ENCODE measurements at places on chromosomes 4 and X.
A peak's percentile ranks its signal among the peaks of the same experiment; 100 is the strongest.

- DNase-seq, result no peak
These were observed 60.9 kb upstream of the PACRGL start for GRCh38 chr4:20639346-20639745.

DNA sequence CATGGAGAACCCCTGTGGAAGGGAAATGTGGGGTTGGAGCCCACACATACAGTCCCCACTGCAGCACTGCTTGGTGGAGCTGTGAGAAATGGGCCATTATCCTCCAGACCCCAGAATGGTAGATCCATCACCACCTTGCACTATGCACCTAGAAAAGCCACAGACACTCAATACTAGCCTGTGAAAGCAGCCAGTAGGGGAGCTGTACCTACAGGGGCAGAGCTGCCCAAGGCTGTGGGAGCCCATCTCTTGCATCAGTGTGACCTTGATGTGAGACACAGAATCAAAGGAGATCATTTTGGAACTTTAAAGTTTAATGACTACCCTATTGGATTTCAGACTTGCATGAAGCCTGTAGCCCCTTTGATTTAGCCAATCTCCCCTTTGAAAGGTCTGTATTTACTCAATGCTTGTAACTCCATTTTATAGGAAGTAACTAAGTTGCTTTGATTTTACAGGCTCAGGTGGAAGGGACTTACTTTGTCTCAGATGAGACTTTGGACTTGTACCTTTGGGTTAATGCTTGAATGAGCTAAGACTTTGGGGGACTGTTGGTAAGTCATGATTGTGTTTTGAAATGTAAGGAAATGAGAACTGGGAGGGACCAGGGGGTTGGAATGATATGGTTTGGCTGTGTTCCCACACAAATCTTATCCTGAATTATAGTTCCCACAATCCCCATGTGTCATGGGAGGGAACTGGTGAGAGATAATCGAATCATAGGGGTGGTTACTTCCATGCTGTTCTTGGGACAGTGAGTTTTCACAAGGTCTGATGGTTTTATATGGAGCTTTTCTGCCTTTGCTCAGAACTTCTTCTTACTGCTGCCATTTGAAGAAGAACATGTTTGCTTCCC is 352.6 kb downstream of the INPP4B start:
- DNase-seq, result no peak

GRCh38 chr4:183758758-183759447 is 99.8 kb downstream of the TRAPPC11 start:
- no peak for DNase-seq

- no peak for DNase-seq
These were observed 2.3 kb downstream of the FHDC1 start for GRCh38 chr4:152938237-152938947.

DNA sequence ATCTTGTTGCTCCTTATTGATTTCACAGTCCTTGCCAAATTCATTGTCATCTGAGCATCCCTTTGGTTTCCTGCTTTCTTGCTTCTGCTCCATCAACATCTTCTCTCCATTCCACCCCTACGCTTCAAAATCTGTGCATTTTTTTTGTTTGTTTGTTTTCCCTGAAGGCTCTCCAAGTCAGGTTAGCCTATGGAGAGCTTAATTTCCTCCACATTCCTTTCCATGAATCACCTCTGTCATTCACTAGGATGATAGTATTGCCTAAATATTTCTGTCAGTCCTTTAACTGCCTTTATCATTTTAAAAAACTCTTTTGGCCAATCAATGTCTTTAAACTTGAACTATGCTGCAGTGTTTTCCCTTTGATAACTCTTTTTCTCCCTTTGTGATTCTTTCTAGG is 67.7 kb downstream of the PPARGC1A start:
- no peak for DNase-seq

GRCh38 chr4:67130411-67130810 is 414.9 kb downstream of the CENPC start:
- no peak for DNase-seq

DNA sequence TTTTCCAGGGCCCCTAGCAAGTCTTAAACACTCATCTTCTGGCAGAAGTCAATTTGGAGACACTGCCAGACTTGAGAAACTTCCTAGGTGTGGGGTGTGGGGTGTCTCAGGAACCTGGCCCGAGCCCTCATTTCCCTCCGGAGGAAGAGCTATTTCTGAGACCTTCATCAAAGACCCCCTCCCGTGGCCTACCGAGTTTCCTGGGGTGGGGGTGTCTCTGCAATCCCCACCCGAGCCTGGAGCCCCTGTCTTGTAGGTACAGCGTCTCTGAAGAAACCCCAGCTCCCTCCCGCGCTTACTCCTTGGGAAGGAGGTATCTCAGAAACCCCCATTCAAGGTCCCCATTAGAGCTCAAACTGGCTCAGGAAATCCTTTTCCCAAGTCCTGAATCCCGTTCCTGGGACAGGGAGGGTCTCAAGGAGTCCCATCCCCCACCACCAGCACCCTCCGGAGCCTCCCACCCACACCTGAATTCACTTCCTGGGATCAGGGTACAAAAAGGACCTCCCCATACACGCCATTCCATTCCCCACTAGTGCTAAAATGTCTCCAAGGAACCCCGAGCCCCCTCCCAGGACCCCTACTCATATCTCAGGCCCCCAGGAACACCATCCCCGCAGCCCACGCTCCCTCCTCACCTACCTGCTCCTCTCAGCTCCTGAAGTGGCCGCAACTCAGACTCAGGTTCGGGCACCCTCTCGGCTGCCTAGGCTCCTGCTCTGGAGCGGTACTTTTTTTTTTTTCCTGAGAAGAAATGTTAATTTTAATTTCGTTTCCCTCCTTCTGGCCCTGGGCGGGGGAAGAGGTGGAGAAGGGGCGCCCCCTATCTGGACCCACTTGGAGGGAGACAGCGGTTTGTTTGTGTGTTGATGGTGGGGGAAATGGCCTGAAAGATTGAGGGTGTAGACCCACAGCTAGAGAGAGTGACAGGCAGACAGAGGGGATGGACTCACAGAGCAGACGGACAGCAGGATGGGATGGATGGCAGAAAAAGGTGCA is 1.1 kb downstream of the SLC38A5 start:
- peak; percentile 50 for DNase-seq

DNA sequence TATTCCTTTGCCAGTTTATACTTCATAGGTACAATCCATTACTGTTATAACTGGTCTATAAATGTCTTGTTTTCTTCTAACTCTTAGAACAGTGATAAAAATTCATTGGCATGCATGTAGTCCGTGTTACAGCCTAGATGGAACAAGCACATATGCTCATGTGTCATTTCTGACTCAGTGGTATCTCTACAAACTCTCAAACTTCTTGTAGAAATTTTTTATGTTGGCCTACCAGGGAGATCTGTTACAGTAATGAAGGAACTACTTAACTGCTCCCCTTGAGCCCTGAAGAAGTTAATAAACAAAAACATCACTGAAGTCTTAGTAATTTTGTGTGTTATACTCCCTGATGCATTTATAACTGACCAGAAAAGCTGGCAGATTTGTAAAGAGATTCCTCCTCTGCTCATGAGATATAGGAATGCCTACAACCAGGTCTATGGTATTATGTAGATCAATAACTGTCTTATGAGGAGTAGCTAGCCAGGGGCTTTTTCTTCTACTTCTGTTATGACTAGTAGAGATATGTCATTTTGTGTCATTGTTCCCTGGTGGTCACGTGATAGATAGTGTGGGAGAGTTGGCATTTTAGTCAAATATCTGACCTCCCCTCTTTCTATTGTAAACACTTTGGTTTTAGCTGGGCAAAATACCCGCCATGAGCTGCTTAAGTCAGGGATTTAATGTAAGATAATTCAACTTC is 53.7 kb upstream of the FAAH2 start:
- no peak for DNase-seq

- no peak for DNase-seq
These were observed 317.9 kb downstream of the LDB2 start for GRCh38 chr4:16580514-16580913.

- no peak for DNase-seq
These were observed 12.4 kb upstream of the DHRSX start for GRCh38 chrX:2513121-2513664.

DNA sequence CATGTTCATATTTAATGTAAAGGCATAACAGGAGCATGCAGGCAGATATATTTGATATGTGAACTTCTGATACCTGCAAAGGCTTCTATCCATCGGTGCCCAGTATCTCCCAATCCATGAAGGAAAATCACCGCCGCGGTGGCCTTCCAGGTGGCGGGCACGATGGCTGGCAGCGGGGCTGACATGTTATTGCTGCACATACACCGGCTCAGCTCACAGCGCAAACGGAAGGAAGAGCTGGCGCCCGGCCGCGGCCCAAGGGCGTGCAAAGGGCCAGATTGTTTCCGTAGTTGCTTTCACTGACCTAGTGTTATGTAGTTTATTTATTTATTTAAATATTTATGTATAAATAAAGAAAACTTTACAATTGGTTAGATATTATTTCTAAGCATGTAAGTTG is 322.7 kb upstream of the PITX2 start:
- DNase-seq, result no peak

GRCh38 chr4:94412658-94413038 is 39.1 kb upstream of the PDLIM5 start:
- DNase-seq, result no peak

DNA sequence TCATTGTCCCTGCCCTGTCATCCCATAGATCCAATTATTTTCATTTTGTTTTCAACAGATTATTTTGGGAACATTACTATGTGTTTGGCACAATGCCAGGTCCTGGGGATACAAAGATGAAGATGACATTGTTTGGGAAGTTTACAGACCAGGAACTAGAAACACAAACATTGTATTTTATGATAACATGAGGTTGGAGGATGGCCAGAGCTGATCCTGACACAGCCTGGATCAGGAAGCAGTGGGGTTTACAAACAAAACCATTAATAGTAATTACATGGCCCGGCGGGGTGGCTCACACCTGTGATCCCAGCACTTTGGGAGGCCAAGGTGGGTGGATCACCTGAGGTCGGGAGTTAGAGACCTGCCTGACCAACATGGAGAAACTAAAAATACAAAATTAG is 29.9 kb downstream of the CLRN2 start:
- no peak for DNase-seq

GRCh38 chr4:64588507-64588906 is 179.3 kb upstream of the TECRL start:
- no peak for DNase-seq

- DNase-seq, result no peak
These were observed 23.3 kb upstream of the ANXA5 start for GRCh38 chr4:121720109-121720508.

DNA sequence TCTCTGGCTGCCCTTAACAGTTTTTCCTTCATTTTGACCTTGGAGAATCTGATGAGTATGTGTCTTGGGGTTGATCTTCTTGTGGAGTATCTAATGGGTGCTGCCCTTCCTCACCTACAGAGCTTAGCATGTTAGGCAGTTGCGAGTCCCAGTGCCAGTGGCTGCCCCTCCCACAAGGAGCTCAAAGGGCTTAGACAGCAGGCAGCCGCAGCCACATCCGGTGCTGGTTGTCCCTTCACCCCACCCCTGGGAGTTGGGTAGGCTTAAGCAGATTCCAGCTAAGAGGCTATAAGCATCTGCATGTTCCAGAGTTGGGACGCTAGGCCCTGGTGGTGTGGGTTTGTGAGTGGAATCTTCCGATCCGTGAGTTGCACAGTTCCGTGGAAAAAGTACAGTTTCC is 322.1 kb upstream of the ARX start:
- DNase-seq, result no peak

GRCh38 chr4:151781026-151781425 is 20.2 kb upstream of the GATB start:
- DNase-seq, result no peak

DNA sequence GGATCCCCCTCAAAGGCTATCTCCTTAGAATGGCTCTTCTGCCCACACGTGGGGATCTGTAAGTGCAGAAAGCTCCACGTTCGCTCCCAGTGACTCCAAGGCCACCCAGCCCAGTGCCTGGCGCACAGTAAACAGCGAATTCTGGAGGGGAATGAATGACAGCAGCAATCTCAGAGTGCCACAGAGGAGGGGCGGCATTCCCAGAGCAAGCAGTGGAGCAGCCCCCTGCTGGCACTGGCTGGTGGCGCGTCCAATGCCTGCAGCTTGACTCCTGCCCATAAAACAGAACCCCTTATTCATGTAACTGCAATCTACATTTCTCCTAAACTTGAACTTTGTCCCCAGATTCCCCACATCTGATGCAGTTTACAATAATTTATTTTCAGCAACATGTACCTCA is 6.9 kb upstream of the HELT start:
- peak; percentile 36 for DNase-seq

GRCh38 chr4:81512757-81513501 is 41.2 kb upstream of the RASGEF1B start:
- DNase-seq, result no peak

DNA sequence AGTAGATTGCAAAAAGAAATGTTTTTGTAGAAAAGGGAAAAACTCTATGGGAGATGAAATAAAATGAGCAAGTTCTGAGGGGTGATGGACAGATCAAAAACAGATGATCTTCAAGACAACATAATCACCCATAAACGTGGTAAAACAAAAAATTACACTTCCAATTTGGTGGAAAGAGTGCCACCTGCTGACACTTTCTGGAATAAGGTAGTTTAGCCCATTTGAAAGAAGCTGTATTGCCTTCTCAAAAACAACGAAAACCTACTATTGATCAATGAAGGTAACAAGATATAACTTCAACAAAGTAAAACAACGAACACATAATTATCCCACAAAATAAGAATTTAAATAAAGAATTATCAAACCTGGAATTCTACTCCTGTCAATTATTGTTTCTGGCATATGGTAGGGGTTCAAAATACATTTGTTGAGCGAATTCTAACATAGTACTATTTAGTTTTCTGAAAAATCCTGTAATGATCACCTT is 2.5 kb downstream of the COQ2 start:
- peak; percentile 16 for DNase-seq

GRCh38 chr4:108139089-108139488 is 29.6 kb downstream of the LEF1 start:
- no peak for DNase-seq

- DNase-seq, result no peak
These were observed 32.7 kb upstream of the CRMP1 start for GRCh38 chr4:5925419-5926200.

GRCh38 chr4:142309772-142310171 is 536.3 kb downstream of the INPP4B start:
- no peak for DNase-seq

- DNase-seq, result no peak
These were observed 2002.5 kb upstream of the TENM3 start for GRCh38 chr4:180240670-180241069.

DNA sequence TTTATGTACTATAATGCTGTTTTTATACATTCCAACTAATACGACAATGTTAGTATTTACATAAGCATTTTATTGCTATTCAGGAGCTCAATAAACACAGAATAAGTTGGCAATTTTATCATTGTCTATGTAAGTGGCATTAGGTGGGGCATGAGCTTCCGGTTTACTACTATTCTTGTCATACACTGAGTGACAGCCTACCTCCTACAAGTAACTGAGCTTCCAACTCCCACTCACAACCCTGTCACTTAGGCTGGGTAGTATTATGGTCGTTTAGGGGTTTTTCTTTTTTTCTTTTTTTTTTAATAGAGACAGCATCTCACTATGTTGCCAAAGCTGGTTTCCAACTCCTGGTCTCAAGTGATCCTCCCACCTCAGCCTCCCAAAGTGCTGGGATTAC is 7.4 kb downstream of the PPID start:
- no peak for DNase-seq

- no peak for DNase-seq
These were observed 26.7 kb downstream of the FAM156B start for GRCh38 chrX:52923781-52924241.
